ENCODE measurements at places on chromosomes 16 and 17. TPM values are rescaled to one million over a fixed set of nuclear protein-coding genes. Genes with fewer than 3 reads are reported as not detected.

GRCh38 chr17:66715745-66716156, 119.2 kb upstream of the CACNG5 start:
- no peak for DNase-seq

DNA sequence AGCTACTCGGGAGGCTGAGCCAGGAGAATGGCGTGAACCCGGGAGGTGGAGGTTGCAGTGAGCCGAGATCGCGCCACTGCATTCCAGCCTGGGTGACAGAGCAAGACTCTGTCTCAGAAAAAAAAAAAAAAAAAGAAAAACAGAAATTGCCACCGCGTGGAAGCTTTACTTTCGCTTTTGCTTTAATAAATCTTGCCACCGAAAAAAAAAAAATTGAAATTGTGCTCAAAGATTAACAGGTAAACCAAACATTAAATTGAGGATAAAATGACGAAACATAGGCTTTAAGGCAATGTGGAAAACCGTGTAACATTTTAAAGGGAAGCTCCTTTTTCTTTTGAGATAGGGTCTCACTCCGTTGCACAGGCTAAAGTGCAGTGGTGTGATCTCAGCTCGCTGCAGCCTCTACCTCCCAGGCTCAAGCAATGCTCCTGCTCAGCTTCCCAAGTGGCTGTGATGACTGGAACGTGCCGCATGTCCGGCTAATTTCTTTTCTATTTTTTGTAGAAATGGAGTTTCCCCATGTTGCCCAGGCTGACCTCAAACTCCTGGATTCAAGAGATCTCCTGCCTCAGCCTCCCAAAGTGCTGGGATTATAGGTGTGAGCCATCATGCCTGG, 40.1 kb downstream of the ZNF276 start:
- no peak for DNase-seq

- DNase-seq = no peak
Measured at GRCh38 chr17:62750631-62751051, 57.5 kb downstream of the MARCHF10 start.

GRCh38 chr16:85176541-85177447, 64.5 kb upstream of the CIBAR2 start:
- no peak for DNase-seq

DNA sequence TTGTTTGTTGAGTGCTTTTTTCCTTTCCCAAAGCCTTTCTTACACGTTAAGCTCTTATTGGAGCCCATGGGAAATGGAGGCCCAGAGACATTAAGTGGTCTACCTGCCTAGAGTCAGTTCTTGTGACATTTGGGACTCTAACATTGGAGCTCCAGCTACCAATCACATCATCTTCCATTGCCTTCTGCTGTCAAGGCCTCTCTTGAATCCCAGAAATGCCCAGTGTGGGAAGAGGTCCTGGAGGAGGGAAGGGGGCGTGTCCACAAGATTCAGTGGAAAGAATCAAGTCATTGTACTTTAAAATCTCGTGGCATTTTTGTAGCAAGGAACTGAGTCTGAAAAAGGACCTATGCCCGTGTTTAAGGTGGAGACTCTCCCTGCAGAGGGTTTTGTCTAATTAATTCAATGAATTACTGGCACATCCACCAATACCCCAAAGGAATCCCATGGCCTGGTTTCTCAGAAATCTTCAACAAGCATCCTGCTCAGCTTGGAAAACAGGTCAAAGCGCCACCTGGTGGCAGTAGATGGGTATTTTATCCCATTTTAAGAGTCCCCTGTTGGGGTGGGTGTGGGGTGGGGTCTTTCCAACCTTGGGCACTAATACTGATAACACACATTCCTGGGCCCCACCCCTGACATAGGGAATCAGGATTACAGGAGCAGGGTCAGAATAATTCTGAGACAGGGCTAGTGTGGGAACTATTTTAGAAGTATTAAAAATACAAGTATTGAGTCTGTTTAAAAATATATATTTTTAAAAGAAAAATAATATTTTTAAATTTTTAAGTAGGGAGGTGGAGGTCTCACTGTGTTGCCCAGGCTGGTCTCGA, 24.6 kb downstream of the GPT2 start:
- DNase-seq = peak; percentile 48

DNA sequence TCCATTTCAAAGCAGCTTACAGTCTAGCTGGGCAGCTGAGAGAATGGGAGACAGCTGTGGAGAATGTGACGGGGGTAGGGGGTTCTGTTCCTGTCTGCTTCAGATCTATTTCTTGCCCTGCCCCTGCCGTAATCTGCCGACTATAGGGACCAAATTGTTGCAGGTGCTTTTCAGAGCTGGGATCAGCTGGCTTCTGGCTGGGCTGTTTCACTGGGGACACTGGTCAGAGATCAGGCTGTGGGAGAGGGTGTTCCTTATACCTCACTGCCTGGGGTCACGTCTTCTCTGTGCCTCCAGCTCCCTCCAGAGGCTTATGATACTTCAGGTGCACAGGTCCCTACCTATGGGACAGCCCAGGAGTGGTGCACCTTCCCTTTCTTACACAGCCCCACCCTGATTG, 514.9 kb upstream of the GOT2 start:
- DNase-seq = no peak

DNA sequence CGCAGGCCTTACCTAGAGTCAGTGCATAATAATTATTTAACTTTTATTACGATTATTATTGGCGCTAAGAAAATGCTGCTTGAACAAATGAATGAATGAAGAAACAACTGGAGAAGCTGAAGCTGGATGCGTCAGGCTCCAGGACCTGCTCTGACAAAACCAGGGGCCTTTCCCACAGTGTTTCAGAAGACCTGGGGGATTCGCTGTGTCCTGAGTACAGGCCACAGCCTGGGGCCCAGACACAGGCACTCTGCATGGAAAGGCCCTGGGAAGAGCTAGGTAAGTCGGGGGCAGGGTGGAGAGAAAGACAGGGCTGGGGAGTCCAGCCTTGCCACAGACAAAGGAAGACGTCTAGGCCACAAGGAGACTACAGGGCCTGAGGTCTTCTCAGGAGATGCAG, 226.1 kb downstream of the ZNF423 start:
- DNase-seq = no peak

- DNase-seq = no peak
Measured at GRCh38 chr16:88406096-88407041, 23.6 kb downstream of the ZNF469 start.

- DNase-seq = no peak
Measured at GRCh38 chr16:79097166-79097565, 503.4 kb downstream of the MAF start.

DNA sequence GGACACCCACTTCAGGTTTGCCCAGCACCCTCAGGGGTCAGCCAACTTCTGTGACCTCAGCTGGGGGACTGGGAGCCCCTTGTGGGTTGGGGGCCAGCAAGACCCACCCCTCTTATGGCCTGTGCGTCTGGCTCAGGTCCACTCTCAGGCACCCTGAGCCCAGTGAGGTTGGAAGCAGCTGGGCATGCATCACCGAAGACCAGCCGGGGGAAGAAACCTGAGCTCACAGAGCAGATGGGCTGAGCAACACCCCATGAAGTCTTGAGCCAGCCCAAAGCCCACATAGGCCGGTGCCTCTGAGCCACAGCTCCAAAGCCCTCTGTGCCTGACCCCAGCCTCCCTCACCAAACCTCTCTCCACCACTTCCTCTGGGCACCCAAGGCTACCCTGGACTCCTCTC, 166.7 kb downstream of the RBFOX3 start:
- no peak for DNase-seq

DNA sequence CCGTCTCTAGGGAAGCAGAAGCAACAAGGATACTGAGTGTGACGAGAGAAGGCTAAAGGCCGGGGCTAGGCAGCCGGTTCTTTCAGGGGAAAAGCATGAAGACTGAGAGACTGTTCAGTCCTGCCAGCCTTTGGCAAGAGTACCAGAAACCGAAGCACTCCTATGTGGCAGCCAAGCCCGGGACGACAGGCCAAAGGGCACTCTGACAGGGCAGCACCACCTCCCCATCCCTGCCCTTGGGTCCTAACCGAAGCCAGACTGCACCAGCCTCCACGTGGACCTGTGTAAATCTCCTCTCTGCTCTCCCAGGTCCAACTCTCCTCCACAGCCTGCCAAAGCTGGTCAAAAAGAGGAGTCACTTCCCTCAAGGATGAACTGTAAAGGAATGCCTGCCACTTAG, 23.5 kb upstream of the ALOX15 start:
- DNase-seq = no peak

GRCh38 chr16:48276102-48276501, 28.8 kb upstream of the ABCC11 start:
- DNase-seq = no peak

GRCh38 chr17:19268611-19269010, 31.4 kb downstream of the EPN2 start:
- DNase-seq = no peak

DNA sequence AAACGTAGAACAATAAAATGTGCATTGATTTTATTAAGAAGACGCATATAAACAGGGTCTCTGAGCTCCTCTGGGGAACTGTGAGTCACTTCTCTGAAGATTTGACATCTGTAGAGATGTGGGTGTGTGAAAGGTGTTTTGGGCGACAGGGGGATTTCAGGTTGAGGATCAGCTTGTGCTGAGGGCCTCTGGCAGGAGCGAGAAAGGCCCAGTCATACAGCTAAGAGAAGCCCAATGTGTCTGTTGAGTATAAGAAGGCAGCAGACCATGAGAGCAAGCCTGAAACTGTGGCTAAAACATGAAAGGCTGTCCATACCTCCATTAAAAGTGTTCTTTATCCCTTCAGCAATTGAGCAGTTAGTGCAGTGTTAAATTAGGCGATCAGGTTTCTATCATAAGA, 406.5 kb upstream of the MON1B start:
- DNase-seq = no peak

- DNase-seq = no peak
Measured at GRCh38 chr17:67392111-67392510, 15.0 kb downstream of the PITPNC1 start.

DNA sequence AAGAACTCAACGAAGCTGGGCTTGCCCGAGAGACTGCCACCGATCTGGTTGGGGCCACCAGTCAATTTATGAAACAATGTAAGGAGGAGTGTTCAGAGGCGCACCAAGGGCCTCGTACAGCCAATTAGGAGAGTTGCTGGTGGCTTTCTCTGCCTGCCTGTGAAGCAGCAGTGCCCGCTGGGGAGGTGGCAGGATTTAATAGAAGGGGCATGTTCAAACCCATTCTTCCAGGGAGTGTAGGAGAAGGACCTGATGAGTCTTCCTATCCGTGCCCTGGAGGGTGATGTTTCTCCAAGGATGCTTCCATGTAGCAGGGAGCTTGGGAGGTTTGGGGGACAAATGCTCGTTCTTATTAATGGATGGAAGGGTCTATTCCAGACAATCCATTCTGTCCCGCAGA, 178.4 kb downstream of the CCDC182 start:
- DNase-seq = no peak

DNA sequence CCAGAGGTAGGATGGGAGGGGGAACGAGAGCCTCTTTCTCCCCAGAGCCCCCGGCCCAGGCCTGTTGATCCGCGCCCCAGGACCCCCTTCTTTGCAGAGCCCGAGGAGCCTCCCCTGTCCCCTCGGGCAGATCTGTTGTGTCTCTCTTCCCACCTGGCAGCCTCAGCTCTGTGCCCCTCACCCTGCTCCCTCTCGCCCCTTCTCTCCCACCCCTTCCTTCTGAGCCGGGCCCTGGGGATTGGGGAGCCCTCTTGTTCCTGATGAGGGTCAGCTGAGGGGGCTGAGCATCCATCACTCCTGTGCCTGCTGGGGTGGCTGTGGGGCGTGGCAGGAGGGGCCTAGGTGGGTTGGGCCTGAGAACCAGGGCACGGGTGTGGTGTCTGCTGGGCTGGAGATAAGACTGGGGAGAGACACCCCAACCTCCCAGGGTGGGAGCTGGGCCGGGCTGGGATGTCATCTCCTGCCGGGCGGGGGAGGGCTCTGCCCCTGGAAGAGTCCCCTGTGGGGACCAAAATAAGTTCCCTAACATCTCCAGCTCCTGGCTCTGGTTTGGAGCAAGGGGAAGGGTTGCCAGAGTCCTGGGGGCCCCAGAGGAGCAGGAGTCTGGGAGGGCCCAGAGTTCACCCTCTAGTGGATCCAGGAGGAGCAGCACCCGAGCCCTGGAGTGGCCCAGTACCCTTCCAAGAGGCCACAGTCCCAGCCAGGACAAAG, 65.4 kb downstream of the MRC2 start:
- no peak for DNase-seq

DNA sequence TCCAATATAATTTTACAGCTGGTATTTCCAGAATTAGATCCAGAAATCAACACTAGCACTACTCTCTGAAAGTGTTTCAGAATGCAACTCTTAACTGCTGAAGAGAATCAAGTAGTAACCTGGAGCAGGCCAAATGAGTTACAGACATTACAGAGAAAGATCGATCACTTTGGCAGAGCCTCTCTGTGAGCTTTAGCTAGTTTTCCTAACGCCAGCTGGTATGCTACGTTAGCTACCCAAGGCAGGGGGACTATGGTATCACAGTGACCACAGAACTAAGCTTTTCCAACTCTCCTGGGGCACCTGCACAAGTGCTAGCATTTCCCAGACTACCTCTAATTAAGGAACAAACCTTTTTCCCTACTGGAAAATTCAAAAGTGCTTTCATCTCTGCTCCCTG, 30.4 kb downstream of the TRAF4 start:
- no peak for DNase-seq

DNA sequence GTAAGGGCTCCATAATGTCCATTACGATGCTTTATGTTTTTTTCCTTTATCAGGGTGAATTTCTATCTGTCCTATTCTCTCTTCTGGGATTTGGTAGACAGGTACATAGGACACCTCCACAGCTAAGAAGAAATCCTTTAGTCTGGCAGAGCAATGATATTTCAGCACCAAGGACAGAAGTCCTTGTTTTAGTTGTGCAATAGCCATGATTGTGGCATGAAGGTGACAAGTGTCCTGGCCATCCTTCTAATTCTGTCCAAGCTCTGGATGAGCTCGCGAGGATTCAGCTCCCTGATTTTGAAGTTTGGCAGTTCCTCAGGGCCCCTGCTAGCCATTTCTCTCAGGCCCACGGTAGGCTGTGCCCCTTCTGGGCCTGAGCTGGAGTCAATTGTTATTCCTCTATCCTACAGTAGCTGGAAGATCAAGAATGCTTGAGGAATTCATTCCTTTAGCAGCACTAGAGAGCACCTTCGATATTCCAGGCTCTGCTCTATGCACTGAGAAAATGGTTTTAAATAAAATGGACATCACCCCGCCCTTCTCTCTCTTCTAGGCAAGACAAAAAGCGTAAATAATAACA, 320.8 kb downstream of the XYLT1 start:
- no peak for DNase-seq

DNA sequence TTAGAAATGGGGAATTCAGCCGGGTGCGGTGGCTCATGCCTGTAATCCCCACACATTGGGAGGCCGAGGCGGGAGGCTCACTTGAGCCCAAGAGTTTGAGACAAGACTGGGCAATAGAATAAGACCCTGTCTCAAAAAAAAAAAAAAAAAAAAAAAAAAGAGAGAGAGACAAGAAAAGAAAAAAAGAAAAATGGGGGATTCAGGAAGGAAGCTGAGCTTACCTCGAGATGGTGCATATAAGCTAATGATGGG, 150.8 kb upstream of the RPH3AL start:
- no peak for DNase-seq

GRCh38 chr16:86685076-86685475, 106.7 kb downstream of the FOXL1 start:
- no peak for DNase-seq

Gene PDILT
- total RNA-seq = not detected

Gene PDE6G
- total RNA-seq = 2.7 TPM

Gene TBC1D3G
- total RNA-seq = not detected

Gene PLA2G10
- total RNA-seq = not detected

Gene SRCIN1
- not detected for total RNA-seq

Gene TEN1
- total RNA-seq = 27.1 TPM

Gene HSD11B2
- total RNA-seq = not detected

Gene CCL22
- not detected for total RNA-seq

Gene EVPL
- 1.2 TPM for total RNA-seq

Gene B4GALNT2
- not detected for total RNA-seq

Gene CHAD
- total RNA-seq = not detected

Gene MT1H
- not detected for total RNA-seq

Gene CCDC92B
- total RNA-seq = not detected

Gene ZDHHC1
- total RNA-seq = 18.3 TPM

Gene ATP1B2
- not detected for total RNA-seq

Gene NPIPB9
- 2.0 TPM for total RNA-seq

Measured in glomerular endothelial cell (primary cell).